ENCODE measurements at places on chromosomes 2 and 18.

- no peak for DNase-seq
These were observed 6.4 kb downstream of the TIMM21 start for GRCh38 chr18:74154716-74155115.

DNA sequence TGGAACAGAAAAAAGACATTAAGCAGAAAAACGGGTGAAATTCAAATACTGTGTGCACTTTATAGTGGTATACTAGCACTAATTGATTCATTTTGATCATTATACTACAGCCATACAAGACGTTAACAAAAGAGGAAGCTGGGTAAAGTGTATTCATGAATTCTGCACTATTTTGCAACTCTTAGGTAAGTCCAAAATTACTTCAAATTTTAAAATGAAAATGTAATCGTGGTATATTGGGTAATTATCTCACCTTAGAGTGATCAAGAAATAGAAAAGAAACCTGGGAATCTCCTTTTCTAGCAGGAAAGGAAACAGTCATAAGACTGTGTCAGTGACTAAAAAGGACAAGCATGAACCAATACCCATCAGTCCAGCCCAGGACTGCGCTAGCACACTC lies 5.4 kb downstream of the TGFBRAP1 start:
- no peak for DNase-seq

GRCh38 chr2:158979772-158980171 lies 11.3 kb downstream of the TANC1 start:
- DNase-seq = no peak

DNA sequence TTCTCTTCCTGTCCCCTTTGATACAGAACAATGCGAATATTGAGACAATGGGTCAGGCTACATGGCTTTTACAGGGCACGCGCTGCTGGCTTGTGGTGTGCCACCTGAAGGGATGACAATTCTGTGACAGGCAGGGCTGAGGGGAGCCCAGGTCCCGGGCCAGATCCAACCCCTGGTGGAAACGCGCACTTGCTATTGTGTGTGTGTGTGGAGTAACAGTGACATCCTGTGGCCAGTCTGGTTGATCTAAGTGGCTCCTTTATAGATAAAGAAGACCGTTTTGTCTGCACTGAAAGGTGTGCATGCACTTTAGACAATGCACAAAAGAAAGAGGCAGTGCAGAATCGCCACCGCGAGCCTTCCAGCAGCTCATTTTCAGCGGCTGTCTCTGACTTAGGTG lies 273.6 kb downstream of the HRH4 start:
- no peak for DNase-seq

- DNase-seq = no peak
These were observed 100.2 kb upstream of the MYCN start for GRCh38 chr2:15840148-15840547.

DNA sequence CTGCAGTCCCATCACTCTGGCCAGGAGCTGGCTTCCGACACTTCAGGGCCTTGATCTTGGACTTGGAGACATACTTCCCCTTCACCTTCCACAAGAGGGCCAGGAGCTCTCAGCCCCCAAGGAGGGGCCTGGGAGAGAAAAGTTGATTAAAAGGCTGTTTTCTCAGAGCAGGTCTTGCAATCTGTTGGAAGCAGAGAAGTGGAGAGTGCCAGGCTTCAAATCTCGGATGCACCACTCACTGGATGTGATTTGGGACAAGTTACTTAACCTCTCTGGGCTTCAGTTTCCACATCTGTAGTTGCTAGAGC lies 255.3 kb downstream of the CYP26B1 start:
- no peak for DNase-seq

DNA sequence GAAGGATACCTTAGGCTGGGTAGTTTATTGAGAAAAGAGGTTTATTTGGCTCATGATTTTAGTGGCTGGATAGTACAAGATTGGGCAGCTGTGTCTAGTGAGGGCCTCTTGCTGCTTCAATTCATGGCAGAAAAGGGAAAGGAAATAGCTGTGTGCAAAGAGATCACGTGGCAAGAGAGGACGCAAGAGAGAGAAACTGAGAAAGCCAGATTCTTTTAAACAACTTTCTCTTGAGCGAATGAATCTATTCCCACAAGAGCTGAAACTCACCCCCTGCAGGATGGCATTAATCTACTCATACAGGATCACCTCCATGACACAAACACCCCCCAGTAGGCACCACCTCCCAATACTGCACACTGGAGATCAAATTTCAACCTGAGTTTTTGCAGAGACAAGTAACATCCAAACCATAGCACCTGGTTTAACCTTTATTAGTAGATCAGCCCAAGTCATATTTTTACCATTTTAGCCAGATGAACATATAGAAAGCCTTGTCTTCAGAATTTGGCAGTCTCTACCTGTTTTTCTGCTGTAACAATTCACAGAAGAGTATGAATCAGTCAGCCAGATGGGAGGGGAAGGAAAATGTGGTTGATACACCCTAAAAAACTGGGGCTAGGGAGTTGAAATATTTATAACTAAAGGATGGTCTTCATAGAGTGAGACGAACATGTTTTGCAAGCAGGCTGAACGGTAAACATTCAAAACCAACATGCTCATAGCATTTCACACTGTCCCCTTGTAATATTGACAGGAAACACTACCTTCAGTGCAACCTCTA lies 73.9 kb upstream of the NCKAP5 start:
- no peak for DNase-seq
